Breast epithelium (tissue), 4 donors: ENCODE measurements at places on chromosomes 5 and 9.

GRCh38 chr9:115882911-115883310 is 270.7 kb upstream of the PAPPA start:
- DNase-seq, result no peak

DNA sequence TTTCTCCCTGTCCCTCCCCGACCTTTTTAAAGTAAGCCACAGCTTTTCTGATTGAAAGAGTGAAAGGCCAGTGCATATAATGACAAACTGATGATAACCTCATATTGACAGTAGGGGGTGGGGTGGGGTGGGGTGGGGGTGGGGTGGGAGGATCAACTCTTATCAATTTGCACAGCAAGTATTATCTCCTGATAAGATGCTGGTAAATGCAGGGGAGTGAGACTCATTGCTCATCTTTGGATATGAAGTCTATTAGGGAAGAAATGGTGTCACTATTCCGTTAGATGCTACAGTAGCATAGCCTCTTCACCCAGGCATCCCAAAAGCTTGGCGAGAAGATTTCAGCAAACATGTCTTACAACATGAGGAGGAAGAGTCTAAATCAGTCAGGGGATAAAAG is 38.9 kb upstream of the HMGCS1 start:
- DNase-seq, result no peak

GRCh38 chr5:177093082-177093712 is 6.5 kb downstream of the FGFR4 start:
- DNase-seq, result no peak

DNA sequence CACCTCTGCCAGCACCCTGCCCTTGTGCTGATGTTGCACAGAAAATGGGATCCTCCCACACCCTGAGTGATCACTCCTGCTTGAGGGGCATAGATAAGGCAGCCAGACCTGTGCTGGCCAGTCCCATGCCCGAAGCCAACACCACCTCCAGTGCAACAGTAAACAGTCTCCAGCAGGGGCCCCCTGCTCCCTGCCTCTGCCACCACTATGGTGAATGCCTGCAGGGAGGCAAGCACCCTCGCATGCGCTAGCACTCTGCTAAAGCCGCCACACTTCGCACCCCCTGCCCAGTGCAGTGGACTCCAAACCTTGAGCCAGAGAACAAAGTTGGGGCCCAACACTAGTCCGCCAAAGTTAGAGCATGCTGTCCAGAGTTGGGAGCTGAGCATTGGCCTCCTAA is 118.7 kb downstream of the PJA2 start:
- no peak for DNase-seq

- DNase-seq, result no peak
These were observed 448.4 kb downstream of the MTRR start for GRCh38 chr5:8317335-8317734.

DNA sequence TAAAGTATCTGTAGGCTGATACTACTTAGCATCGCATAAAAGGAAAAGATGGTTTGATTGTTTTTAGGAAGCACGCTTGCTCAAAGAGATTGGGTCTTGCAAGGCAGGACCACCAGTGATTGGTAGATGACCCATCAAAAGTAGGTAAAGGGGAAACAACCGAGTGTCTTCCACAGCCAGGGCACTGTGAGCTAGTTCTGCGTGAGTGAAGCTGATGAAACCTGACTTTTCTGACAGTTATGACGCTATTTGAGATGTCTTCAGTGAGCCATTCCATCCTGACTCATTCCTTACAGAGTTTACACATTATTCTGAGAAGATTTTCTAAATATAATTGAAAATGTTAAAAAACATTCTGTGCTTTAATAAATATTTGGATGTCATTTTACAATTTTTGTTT is 49.7 kb downstream of the BASP1 start:
- no peak for DNase-seq

DNA sequence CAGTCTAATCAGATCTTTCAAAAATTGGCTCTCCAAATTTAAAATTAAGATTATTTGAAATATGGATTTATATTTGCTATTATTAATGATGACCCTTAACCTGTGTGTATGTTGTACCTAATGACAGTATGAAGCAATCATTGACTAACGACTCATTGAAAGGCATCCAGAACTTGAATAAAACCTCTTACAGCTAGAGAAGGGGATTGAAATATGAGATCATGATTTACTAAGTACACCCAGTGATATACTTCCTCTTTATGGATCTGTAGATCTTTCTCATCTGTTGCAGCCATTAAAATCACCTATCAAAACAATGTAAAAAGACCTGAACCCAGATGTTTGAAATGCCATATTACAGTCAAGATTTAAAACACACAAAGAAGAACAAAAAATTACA is 126.5 kb downstream of the RPS23 start:
- DNase-seq, result no peak

- DNase-seq, result no peak
These were observed 358.0 kb downstream of the TAF11L14 start for GRCh38 chr5:17992291-17992690.

- no peak for DNase-seq
These were observed 130.9 kb downstream of the SUSD1 start for GRCh38 chr9:112044186-112044585.

DNA sequence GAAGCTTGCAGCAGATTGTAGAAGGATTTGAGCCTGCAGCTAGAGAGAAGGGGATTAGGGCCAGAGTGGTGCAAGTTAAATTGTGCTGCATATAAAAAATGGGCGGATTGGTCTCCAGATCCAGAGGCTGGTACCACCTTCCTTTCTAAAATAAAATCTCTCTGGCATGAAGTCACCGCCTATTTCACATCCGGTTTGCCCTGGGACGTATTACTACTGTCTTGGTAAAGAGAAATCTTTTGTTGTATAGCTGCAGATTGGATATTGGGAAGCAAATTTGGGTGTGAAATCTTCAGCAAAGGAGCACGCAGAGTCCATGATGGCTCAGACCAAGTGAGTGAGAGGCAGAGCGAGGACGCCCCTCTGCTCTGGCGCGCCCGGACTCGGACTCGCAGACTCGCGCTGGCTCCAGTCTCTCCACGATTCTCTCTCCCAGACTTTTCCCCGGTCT is at the start of gene GABRA1:
TSS of gene GABRA1 (plus strand) at position 180 of the 451 bp plus-strand sequence. CDS start 2,691 bp downstream, outside the sequence.
- DNase-seq, result no peak

GRCh38 chr9:132327537-132327936 is 27.2 kb downstream of the SETX start:
- no peak for DNase-seq

DNA sequence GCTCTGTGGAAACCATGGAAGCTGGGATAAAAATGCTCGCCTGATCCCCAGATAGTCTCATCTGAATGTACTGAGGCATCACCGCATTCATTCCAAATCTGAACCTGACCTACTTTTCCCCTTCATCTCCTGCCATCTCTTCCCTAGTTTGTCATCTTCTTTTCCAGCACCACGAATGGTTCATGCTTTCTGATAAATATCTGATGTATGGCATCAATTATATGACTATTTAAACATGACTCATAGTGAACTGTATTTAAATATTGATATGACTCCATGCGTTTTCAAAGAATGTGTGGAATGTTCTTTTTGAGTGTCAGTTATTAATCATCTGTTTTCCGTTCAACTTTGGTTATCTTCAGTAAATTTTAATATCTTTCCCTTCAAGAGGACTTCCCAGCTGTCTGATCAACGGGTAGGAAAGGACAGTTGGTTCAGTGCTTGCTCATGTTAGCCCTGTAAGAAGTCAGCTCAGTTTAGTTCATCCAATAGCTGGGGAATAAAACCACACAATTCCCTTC is 21.1 kb downstream of the BASP1 start:
- no peak for DNase-seq

GRCh38 chr5:9467199-9468059 is 78.4 kb downstream of the SEMA5A start:
- DNase-seq, result peak; percentile 86

DNA sequence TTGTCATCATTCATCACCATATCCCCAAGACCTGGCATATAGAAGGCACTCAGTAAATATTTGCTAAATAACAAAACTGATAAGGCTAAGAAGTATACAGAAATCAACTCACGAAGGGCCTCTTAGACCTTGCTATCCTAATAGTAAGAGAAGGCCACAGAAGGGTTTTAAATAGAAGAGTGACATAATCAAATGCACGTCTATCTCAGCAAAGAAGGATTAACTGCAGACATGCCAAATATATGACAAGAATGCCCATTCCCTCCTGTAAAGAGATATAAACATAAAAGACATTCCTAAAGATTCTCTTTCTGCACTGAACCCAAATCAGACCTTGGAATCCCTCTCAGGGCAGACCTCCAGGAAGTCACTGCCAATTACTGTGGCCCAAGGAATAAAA is 34.1 kb downstream of the ECPAS start:
- DNase-seq, result no peak

GRCh38 chr5:9452181-9452580 is 93.7 kb downstream of the SEMA5A start:
- DNase-seq, result no peak

DNA sequence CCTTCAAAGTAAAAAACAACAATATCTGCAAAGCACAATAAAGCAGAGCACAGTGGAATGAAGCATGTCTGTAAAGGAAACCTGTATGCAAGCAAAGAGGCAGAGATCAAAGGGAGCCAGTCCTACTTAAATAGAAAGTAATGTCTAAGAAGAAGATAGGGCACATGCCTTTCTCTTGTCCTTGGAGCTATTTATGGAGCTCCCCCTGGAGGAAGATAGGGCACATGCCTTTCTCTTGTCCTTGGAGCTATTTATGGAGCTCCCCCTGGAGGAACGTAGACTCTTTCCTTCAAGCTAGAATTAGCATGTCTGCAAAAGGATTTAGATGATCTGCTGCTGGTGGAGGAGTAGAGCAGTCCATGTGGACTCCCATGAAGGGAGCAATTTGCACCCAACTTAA is 168.1 kb upstream of the RASEF start:
- no peak for DNase-seq

GRCh38 chr5:129460936-129461710 is 1.0 kb downstream of the ADAMTS19 start:
- no peak for DNase-seq

DNA sequence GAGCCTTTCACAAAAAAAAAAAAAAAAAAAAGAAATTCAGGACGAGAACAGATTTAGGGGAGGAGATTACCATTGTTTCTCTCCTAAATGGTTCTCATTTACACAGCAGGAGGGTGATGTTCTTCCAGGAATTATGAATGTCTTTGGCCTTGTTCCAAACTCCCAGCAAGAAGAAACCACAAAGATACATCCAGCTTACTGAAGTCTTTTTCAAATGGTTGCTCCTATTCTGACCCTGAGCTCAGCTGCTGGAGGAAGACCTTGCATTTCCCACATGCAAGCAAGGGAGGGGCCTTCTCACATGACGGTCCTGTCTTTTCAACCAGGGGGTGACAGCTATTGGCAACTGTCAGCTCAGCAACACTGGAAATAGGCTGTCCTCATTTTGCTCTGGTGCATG is 203.0 kb upstream of the VLDLR start:
- DNase-seq, result no peak

- DNase-seq, result no peak
These were observed 68.4 kb downstream of the PPARGC1B start for GRCh38 chr5:149798466-149798865.

DNA sequence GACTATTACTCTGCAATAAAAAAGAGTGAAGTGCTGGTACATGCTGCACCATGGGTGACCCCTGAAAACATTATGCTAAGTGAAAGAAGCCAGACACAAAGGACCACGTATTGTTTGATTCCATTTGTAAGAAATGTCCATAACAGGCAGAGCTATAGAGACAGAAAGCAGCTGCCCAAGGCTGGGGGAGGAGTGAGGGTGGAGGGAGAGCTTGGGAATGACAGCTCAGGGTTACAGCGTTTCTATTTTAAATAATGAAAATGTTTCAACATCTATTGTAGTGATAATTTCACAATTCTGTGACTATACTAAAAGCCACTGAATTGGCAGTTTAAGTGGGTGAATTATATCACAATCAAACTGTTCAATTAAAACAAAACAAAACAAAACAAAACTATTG is 81.7 kb downstream of the MYO10 start:
- DNase-seq, result no peak

- no peak for DNase-seq
These were observed 430.4 kb downstream of the CAAP1 start for GRCh38 chr9:26462213-26462612.

DNA sequence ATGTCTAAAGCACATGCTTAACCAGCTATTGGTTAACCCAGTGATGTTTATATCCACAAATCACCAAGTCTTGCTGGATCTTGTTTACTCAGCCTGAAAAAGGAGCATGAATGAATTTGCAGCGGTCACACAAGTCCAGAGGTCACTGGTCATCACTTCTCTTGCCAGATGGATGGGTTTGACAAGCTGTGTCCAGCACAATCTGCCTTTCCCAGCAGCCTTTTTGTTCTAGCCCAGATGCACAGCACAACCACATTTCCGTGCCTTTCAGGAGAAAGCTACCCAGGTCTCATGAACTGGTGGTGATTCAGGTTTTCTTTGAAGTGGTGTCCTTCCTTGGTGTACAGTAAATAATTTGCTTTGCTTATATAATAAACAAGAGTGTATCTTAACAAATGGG is 32.1 kb downstream of the TMEM252 start:
- no peak for DNase-seq

DNA sequence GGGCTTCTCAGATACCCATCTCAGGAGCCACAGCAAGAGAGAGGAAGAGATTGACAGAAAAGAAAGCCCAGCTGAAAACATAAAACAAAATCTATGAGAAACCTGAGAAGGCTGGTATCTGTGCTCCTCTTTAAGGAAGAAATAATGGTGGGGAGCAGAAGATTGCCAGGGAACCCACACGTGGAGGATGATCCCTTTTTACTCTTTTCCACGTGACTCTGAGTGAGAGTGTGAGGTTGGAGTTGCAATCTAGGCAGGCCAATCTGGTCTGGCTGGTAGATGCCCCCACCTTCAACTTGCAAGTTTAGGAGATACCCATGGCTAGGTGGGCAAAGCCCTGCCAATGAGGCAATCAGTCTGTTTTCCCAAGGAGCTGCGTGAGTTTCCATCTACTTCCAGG is 202.3 kb downstream of the TENT4A start:
- no peak for DNase-seq

DNA sequence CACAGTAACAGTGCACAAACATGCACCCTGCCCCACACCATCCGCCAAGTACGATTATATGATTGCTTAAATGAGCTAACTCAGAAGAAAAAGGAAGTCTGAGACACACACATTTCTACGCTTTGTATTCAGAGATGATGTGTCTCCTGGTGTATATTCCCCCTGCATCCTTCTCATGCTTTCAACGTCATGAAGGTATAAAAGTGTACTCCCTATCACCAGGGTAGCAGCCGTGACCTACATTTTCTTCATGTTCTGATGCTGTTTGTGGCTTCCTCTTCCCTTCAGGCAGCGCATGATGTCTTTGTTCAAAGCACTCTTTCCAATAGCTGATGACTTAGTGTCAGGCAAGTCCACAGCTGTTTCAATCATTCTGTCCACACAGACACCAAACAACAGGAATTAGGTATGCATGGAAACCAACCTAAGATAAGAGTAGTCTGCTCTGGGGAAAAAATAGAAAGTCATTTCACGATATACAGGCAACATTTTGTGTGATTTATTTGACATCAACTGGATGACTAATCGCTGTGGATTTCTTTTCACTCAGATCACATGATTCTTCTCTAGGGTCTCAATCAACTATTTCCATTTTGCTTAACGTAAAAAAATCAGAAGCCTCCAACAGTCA is 269.4 kb upstream of the PTGER4 start:
- no peak for DNase-seq

GRCh38 chr5:172002310-172002709 is 4.1 kb downstream of the FBXW11 start:
- DNase-seq, result no peak

GRCh38 chr5:151742870-151743294 is 15.5 kb downstream of the ATOX1 start:
- DNase-seq, result no peak
